Testis (tissue), 5 donors: ENCODE measurements at places on chromosomes 3 and 15. TPM values are rescaled to one million over a fixed set of nuclear protein-coding genes. Genes with fewer than 3 reads are reported as not detected.
A peak's percentile ranks its signal among the peaks of the same experiment; 100 is the strongest.

GRCh38 chr3:41129731-41130130 lies 69.6 kb upstream of the CTNNB1 start:
- H3K36me3 ChIP-seq: no peaks in the 10 kb centered on the region
- no peak overlapping the region for H3K4me3 ChIP-seq

DNA sequence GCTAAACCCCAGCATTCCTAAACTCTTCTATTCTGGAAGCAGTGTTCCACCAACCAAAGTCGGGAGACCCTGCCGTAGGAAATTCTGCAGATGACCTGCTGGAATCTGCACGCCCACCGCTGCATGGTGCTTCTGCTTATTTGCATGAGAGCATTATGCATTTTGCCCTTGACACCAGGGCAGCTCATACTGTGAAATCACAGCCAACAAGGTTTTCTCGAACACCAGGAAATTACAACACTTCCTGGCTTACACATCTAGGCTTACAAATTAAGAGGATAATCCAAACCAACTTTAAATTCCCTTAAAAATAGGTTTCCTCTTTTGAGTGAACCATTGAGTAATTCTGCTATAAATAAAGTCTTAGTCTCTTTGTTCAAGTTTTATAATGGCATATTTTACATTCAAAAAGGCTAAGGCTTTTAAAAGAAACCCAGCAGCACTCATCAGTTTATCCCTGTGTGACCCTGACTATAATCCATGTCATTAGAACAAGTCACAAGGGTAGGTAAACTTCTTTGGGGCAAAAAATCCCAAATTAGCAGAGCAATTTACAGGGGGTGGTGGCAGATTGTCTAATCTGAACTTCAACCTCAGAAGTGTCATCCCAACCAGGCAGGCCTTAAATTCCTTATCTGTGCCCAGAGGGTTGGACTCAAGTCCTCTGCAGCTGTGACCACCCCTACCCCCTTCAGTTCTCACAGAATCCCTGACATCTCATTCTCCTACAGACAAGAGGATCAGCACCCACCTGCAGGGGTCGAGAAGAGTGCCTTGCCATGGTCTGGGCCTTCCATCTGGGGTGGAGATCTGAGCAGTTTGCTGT lies 33.5 kb upstream of the RBP1 start:
- H3K27me3 ChIP-seq: no peaks in the 10 kb centered on the region
- DNase-seq: no peak
- no peaks in the 10 kb centered on the region for H3K4me1 ChIP-seq
- H3K27ac ChIP-seq: no peak overlapping the region
- H3K4me3 ChIP-seq: no peak overlapping the region
- no peaks in the 10 kb centered on the region for H3K36me3 ChIP-seq

GRCh38 chr3:140942221-140943104 lies 827 bp downstream of the SLC25A36 start:
- H3K4me3 ChIP-seq: peak overlapping the region; percentile 94
- H3K27ac ChIP-seq: peak overlapping the region; percentile 99
- peak; percentile 73 for DNase-seq
- H3K36me3 ChIP-seq: no peaks in the 10 kb centered on the region

DNA sequence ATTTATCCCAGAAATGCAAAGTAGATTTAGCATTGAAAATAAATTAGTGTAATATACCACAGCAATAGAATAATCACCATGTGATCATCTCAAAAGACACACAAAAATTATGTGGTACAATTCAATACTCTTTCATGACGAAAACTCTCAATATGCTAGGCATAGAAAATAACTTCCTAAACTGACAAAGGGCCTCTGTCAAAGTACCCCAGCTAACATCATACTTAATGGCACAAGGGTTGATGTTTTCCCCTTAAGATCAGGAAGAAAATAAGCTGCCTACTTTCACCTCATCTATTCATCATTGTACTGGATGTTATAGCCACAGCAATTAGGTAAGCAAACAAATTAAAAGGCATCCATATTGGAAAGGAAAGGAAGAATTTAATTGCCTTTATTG lies 22.7 kb upstream of the NIPA2 start:
- H3K27me3 ChIP-seq: no peaks in the 10 kb centered on the region
- no peak overlapping the region for H3K27ac ChIP-seq
- no peaks in the 10 kb centered on the region for H3K4me1 ChIP-seq
- no peak overlapping the region for H3K4me3 ChIP-seq

- no peaks in the 10 kb centered on the region for H3K4me1 ChIP-seq
- DNase-seq: no peak
- H3K4me3 ChIP-seq: no peak overlapping the region
These were observed 164.5 kb downstream of the WNT5A start for GRCh38 chr3:55322638-55323037.

DNA sequence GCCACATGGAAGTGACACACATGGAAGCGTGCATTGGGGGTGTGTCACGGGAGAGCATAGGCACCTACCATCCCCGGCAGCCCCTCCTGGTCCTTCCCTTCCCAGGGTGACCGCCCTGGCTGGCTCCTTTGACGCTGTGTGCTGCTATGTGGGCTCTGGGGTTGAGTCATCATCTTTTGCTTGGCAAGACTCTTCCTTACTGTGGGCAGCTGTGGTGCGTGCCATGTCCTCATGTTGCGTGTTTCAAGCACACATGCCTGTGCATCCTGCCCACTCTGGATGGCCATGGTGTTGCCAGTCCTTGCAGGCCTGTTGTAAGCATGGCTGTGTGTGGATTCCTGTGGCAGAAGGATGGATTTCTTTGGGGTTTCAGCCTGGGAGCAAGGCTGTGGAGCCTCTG lies 14.0 kb downstream of the PLXNA1 start:
- H3K4me3 ChIP-seq: no peak overlapping the region
- H3K4me1 ChIP-seq: peaks cover 27% of the 10 kb centered on the region
- no peaks in the 10 kb centered on the region for H3K27me3 ChIP-seq
- H3K27ac ChIP-seq: no peak overlapping the region
- DNase-seq: no peak

- DNase-seq: peak; percentile 49
- H3K27ac ChIP-seq: no peak overlapping the region
- H3K4me1 ChIP-seq: peaks cover 3% of the 10 kb centered on the region
- H3K4me3 ChIP-seq: peak overlapping the region; percentile 66
These were observed 28.1 kb downstream of the NR1I2 start for GRCh38 chr3:119810018-119810435.

DNA sequence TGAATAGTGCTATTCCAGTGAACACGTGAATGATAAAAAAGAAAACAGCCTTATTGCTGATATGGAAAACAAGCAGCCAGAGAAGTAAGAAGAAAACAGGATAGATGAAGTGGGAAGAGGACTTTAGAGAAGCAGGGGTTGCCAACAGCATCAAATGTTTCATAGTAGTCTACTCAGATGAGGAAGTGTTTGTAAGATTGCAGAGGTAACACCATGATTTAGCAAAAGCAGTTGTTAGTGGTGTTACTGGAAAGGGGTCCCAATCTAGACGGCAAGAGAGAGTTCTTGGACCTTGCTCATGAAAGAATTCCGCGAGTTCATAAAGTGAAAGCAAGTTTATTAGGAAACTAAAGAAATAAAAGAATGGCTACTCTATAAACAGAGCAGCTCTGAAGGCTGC lies 108.8 kb upstream of the MCTP2 start:
- DNase-seq: no peak
- no peak overlapping the region for H3K4me3 ChIP-seq
- no peak overlapping the region for H3K27ac ChIP-seq
- H3K27me3 ChIP-seq: no peaks in the 10 kb centered on the region
- no peaks in the 10 kb centered on the region for H3K36me3 ChIP-seq

DNA sequence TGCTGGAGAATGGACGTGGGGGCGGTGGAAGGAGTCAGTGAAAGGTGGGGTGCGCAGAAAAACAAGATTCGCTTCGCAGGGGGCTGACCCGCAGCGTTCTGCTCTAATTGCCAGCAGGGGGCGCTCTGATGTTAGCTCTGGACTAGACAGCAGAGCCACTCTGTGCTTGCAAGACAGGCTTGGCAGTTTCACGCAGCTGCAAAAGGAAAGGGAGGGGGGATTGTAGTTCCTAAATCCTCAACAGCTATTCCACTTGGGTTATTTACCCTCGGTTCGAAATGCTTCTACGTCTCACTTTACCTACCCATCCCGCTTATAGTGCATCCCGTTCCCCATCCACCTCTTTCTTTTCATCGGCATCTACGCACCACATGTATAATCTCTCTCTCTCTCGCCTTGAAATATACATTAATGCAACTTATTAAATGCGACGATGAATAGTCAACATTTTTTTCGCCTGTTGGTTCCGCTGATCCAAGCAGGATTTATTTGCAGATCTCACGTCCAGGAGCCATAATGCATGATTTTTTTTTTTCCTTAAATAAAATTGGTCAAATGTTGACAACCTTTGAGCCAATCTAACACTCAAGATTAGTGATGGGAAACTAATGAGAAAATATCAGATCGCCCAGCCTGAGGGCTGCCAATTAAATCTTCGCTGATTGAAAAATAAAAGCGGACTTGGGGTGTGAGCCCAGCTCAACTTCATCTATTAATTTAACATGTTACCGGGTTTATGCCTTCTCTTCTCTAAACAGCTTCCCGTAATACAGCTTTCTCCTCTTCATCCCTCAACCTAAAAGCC lies 216.4 kb downstream of the MEIS2 start:
- H3K36me3 ChIP-seq: no peaks in the 10 kb centered on the region
- DNase-seq: peak; percentile 96
- no peak overlapping the region for H3K4me3 ChIP-seq
- H3K27me3 ChIP-seq: no peaks in the 10 kb centered on the region

GRCh38 chr3:26703519-26703918 lies 80.9 kb downstream of the LRRC3B start:
- H3K27me3 ChIP-seq: no peaks in the 10 kb centered on the region
- H3K4me1 ChIP-seq: no peaks in the 10 kb centered on the region
- H3K4me3 ChIP-seq: no peak overlapping the region
- H3K36me3 ChIP-seq: no peaks in the 10 kb centered on the region
- DNase-seq: no peak

DNA sequence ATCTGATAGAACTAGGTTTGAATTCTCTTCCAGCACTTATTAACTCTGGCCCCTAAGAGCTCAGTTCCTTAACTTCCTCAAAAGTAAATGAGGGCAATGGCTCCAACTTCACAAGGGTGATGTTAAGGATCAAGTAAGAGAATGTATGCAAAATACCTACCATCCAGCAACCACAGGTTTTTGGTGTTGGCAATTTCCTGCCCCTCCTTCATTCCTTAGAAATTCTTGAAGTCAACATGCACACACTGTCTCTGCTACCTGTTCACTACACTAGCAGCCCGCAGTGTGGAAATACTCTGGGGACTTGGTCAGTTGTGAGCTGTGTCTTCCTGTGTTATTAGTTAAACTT lies 5.0 kb downstream of the ZBED2 start:
- H3K27me3 ChIP-seq: no peaks in the 10 kb centered on the region
- DNase-seq: no peak
- H3K4me1 ChIP-seq: no peaks in the 10 kb centered on the region
- H3K4me3 ChIP-seq: no peak overlapping the region
- H3K36me3 ChIP-seq: no peaks in the 10 kb centered on the region
- H3K27ac ChIP-seq: no peak overlapping the region

DNA sequence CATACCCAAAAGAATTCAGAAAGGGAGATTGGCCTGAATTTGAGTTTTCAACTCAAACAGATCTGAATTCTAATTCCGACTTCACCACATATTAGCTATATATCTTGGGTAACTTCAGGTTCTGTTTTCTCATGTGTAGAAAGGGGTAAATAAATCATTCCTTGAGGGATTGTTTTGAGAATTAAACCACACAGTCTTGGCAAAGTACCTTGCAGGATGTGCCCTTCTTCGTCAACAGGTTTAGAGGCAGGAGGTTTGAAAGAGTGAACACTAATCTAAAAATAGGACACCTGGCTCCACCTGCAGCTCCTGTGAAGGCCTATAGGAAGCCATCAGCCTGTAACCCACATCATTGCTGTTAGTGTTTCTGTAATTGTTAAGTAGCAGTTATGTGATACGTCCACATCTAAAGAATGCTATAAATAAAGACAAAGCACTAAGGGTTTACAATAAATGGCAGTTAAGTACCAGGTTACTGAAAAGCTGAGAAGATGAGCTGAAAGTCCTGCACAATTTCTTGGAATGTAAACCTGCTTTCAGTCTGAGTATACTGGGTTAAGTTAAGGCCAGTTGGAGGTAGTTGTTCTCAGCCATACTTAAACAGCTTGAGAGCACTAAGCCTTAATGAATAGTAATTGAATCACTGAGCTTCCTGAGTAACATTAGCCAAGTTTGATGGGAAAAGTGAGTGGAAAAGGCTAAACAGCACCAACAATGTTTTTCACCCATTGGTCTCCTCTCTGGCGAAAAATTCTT lies 6.0 kb downstream of the CCDC80 start:
- H3K4me3 ChIP-seq: no peak overlapping the region
- no peak for DNase-seq
- no peaks in the 10 kb centered on the region for H3K4me1 ChIP-seq
- H3K36me3 ChIP-seq: no peaks in the 10 kb centered on the region
- H3K27ac ChIP-seq: no peak overlapping the region

GRCh38 chr3:176799675-176800074 lies 397.6 kb downstream of the TBL1XR1 start:
- H3K4me3 ChIP-seq: no peak overlapping the region
- no peaks in the 10 kb centered on the region for H3K36me3 ChIP-seq
- no peaks in the 10 kb centered on the region for H3K4me1 ChIP-seq
- no peak for DNase-seq
- no peak overlapping the region for H3K27ac ChIP-seq
- H3K27me3 ChIP-seq: no peaks in the 10 kb centered on the region

DNA sequence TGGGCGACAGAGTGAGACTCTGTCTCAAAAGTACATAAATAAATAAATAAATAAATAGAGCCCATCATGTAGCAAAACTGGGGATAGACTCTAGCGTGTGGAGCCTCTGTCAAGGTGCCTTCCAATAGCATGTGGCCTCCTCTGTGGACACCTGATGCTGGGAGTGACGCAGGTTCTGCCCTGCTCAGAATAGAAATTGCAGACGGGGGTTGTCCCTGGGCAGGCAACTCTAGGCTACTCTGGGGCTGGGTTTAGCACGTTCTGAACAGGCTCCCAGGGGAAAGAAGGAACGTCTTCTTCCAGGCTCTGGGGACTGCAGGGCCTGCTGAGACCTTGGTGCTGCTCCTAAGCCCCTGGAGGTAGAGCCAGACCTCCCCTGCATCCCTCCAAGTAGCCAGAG lies 65.3 kb downstream of the EPHB3 start:
- peak; percentile 31 for DNase-seq
- peaks cover 6% of the 10 kb centered on the region for H3K4me1 ChIP-seq
- no peak overlapping the region for H3K4me3 ChIP-seq
- no peak overlapping the region for H3K27ac ChIP-seq
- H3K36me3 ChIP-seq: no peaks in the 10 kb centered on the region

CRABP1 gene
- total RNA-seq: 2.4 TPM

TIGIT gene
- 1.2 TPM for total RNA-seq

CHRNA5 gene
- total RNA-seq: 4.4 TPM

ZFAND6 gene
- 255 TPM for total RNA-seq

CNTN4 gene
- total RNA-seq: 19.6 TPM

CELF6 gene
- 22.0 TPM for total RNA-seq

EPHB1 gene
- total RNA-seq: 31.3 TPM

C3orf20 gene
- total RNA-seq: 11.0 TPM

IGSF10 gene
- 5.6 TPM for total RNA-seq

ZNF662 gene
- total RNA-seq: 23.5 TPM

SLC15A2 gene
- total RNA-seq: 21.8 TPM

DENND4A gene
- total RNA-seq: 63.4 TPM
